Colonic mucosa (tissue), 4 donors: ENCODE measurements at places on chromosomes 7 and 10. TPM values are rescaled to one million over a fixed set of nuclear protein-coding genes. Genes with fewer than 3 reads are reported as not detected.

- DNase-seq = no peak
Measured at GRCh38 chr7:31893365-31893764, 176.8 kb downstream of the PDE1C start.

DNA sequence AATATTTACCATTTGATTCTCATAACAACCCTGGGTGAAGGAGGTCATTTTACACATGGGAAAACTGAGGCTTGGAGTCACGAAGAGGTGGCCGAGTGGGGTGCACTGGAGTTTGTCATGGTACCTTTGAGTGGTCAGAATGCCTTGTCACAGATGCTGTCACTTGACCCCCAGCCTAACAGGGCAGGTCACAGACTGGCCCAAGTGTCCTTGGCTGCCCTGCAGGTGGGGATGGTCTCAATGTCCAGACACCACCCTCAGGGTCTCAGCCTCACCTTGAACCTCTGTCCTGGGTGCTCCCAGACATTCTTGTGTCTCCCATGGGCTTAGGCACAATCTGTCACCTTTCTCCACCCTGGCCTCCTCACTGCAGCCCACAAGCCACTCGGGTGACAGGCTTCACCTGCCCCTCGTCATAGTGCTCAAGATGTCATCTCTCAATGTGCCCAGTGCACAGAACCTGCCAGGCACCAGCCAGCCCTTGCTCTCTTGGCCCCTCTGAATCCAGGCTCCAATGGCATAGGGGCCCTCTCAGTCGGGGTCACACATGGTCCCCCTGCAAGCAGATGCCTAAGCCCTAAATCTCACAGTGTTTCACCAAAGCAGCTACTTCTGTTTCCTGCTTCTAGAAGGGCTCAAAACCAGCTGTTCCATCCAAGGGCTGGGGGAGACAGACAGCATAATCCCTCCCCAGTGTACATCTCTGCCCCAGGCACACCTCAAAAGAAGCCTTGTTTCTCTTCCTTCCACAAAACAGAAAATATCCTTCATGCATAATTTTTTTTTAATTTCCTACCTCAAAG lies 76.8 kb upstream of the NANOS1 start:
- no peak for DNase-seq

DNA sequence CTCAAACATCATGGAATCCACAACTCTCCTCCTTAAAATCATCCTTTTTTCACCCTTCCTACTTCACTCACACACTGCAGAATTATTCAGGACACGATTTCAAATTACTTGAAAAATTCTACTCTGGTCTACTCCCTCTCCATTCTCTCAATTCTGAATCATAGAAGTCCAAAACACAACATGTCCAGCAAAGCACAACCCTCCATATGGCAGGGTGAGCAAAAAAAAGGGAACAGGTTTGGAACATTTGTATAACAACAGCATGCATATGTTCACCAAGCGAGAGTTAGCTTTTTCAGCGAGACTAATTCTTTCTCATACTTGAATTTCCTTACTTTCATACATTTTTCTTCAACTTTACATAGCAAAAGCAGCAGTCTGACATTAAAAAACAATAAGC lies 73.4 kb downstream of the ABI1 start:
- DNase-seq = no peak

DNA sequence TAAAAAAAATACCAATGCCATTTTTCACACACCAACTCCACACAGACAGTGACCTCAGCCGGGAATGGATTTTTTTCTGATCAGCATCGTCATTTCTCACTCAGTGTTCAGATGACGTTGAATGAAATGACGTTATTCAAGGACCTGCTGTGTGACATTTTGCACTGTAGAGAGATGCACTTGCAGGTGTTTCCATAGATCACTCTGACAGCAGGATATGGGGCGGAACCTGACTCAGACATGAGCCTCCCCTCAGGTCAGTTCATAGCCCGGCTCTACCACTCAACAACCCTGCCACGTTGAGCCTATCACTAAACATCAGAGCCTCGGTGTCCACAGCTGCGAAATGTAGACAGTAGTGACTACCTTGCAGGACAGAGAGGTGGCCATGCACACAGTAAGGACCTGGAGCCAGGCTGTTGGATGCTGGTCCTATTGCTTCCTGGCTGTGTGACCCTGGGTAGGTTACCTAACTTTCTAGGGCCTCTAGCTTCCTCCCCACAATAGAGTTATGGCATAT lies 41.4 kb upstream of the ANTXRL start:
- DNase-seq = peak; percentile 6

GRCh38 chr10:132384618-132385388 lies 12.2 kb upstream of the PWWP2B start:
- no peak for DNase-seq

DNA sequence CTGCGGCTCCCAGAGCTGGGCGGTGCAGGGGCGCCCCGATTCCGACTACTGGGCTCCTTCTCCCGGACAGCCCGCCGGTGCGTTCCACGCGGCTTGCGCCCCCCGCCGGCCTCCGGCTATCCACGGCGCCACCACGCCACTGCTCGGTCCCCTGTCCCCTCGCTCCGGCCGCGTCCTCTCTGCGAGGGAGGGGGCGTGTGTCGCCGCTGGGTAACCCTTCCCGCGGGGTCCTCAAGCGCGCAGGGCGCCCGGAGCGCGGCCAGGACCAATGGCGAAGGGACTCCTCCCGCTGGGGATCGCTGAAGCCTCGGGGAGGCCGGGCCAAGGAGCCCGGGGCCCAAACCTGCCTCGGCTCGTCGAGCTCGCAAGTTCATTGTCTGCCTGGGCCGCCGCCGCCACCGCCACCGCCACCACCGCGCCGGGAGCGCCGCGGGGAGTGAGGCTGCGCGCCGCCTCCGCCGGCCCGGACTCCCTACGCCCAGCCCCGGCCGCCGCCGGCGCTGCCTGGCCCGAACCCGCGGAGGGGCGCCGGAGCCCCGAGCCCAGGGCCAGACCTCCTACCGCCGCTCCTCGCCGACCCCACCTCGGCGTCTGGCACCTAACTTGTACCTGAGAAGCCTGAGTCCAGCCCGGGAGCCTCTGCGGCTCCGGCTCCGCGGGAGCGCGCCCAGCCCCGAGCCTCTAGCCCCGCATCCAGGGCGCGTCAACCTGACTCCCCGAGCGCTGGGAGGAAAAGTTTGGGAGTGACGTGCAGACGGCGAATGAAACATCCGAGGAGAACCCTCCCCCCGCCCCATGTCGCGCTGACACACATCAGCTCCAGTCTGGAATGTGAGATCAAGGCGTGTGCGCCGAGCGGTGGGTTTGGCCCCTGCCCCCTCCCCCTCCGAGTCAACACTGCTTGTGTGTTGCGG lies at the start of gene CHST15:
TSS of gene CHST15 (minus strand) at position 739 of the 914 bp plus-strand sequence. CDS start 47,386 bp downstream, outside the sequence.
- DNase-seq = no peak

- no peak for DNase-seq
Measured at GRCh38 chr7:144729226-144729625, 106.6 kb downstream of the TPK1 start.

DNA sequence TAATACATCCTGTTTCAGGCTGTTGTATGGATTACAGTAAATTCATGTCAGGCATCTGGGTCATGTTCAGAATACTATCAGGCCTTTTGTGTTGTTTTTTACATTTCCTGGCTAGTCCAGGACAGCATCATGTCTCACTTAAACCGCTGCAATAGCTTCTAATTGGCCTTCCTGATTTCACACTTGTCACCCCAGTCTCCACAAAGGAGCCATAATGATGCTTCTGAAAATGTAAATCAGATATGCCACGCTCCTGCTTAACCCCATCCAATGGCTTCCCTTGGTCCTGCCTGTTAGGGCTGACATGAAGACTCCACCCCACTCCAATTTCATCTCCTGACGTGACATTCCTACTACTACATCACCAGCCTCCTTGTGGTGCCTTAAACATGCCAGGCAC lies 220.0 kb downstream of the CACNA2D1 start:
- DNase-seq = no peak

GRCh38 chr7:16627236-16627635 lies 18.3 kb downstream of the ANKMY2 start:
- DNase-seq = no peak

GRCh38 chr7:154884348-154884920 lies 118.5 kb downstream of the PAXIP1 start:
- no peak for DNase-seq

DNA sequence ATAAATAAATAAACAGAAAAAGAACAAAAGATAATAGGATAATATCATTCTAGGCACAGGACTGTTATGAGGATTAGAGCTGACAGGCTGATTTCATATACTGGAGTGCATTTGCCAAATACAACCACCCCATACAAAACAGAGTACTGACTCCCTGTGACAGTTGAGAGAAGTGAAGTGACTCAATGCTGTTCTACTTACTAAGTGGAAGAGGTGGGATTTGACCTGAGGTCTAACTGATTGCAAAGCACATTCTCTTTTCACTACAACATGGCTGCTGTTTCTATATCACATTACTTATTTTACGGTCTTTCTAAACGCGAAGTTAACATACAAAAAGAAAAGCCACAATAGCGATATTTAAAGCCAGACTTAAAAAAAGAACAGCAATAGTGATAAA lies 51.4 kb downstream of the ITGB1 start:
- DNase-seq = no peak

DNA sequence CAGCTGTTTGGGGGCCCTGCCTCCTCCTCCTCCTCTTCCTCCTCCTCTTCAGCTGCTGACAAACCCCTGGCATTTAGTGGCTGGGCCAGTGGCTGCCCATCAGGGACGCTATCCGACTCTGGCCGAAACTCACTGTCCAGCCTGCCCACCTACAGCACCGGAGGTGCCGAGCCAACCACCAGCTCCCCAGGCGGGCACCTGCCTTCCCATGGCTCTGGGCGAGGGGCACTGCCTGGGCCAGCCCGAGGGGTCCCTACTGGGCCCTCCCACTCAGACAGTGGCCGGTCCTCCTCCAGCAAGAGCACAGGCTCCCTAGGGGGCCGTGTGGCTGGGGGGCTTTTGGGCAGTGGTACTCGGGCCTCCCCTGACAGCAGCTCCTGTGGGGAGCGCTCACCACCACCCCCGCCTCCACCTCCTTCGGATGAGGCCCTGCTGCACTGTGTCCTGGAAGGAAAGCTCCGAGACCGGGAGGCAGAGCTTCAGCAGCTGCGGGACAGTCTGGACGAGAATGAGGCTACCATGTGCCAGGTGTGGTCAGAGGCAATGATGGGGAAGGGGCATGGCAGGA lies 4.1 kb downstream of the LZTS2 start:
- no peak for DNase-seq

- DNase-seq = no peak
Measured at GRCh38 chr10:86647773-86648703, 6.3 kb upstream of the OPN4 start.

GRCh38 chr10:12981570-12981969 lies 19.9 kb downstream of the CCDC3 start:
- DNase-seq = no peak

DNA sequence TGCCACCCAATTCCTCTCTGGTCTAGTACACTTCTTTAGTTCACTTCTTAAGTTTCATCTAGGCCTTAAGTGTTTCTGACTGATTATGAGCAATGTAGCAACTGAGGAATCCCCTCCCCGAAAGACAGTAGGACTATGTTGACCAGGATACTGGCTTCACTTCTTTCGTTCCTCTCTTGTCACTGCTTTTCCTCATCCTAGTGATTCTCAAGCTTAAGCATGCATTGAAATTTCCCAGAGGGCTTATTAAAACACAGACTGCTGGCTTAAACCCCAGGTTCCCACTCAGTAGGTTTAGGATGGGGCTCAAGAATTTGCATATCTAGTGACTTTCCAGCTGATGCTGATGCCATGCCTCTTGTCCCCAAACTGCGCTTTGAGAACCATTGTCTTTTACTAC lies 164.6 kb upstream of the WNT16 start:
- no peak for DNase-seq

DNA sequence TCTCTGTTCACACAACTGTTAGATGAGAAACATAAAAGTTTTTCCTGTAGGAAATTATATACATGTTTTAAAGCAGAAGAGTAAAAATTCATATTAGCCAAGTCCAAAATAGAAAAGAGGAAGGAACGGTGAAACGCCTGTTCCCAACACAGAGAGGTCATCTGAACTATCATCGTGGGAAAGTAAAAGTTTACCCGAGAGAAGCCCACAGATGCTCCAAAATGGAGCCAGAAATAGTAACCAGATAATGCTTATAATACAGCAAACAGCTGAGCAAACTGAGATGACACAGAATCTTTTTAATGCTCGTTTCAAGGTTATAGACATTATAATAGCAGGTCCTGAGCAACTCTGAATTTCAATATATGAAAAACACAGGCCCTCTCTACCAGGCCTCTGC lies 24.5 kb downstream of the FRMD4A start:
- no peak for DNase-seq

DNA sequence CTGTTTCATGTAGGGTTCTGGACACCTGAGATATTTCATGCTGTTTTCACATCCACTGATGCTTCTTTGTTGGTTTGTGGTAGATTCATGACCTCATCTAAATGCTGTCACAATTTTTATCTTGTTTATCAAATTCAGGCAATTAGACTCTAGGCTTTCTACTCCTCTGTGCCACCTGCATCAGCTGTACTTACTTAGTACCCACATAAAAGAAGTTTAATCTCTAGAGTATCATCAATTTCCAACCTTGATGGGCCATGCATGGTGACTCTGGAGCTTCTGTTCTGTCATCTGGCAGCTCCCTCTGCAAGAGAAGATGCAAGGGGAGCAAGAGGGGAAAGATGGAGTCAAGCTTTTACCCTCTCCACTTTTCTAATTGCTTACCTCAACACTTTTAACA lies 195.9 kb upstream of the VWC2 start:
- no peak for DNase-seq

GRCh38 chr7:71457021-71457420 lies 325.1 kb downstream of the GALNT17 start:
- no peak for DNase-seq

DNA sequence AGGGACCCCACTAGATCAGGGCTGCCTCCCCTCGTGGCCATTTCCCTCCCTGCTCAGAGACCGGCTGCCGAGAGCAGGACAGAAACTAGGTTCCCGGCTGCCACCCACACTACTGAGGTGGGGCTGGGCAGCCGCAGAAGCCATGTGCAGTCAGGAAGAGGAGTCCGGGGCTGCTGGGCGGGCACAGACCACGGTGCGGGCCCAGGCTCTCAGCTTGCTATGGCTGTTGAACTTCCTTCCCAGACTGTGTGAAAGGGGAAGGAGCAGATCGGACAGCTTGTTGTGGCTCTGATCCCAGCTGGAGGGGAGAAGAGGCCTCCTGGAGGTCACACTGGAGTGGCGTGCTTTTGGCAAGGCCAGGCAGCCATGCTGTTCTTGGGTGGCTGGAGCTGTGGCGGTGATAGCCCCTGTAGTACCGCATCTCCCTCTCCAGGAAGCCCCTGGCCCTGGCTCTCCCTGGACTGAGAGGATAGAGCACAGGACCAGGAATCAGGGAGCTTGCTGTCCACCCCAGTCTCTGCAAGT lies 56.8 kb downstream of the HK1 start:
- no peak for DNase-seq

- no peak for DNase-seq
Measured at GRCh38 chr10:62459072-62459471, 84.9 kb downstream of the ZNF365 start.

DNA sequence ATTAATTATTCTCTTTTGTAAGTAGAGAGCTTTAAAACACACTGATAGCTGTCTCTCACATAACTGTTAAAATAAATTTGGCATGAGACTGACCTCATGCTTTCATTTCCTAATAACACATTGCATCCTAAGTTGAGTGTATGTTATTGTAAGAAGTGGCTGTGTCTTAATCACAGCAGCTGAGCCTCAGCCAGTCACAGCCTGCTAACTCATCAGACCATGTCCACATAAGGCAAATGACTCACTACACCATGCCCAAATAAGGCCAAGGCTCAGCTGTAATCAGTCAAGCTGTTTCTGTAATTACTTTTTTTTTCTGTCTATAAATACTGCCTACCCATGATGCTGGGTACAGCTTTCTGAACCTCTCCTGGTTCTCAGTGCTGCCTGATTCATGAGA lies 860.9 kb downstream of the XPNPEP1 start:
- no peak for DNase-seq

AZGP1 gene
- total RNA-seq = 2.5 TPM

AUTS2 gene
- total RNA-seq = 42.3 TPM

SPDYE2B gene
- total RNA-seq = not detected
